Activated CD8-positive, alpha-beta memory T cell treated with anti-CD3 and anti-CD28 coated beads for 36 hours (primary cell): ENCODE measurements at places on chromosomes 1 and 21. TPM values are rescaled to one million over a fixed set of nuclear protein-coding genes. Genes with fewer than 3 reads are reported as not detected.

Gene AKR7A3
- total RNA-seq, result 0.51 TPM

Gene SLC6A17
- total RNA-seq, result 0.13 TPM

Gene OR2W3
- not detected for total RNA-seq

Gene CDC42
- 264 TPM for total RNA-seq

Gene SERINC2
- total RNA-seq, result 0.29 TPM

Gene RGS8
- not detected for total RNA-seq
